ENCODE measurements at places on chromosomes 12 and 14. TPM values are rescaled to one million over a fixed set of nuclear protein-coding genes. Genes with fewer than 3 reads are reported as not detected.

IAPP gene
- total RNA-seq: not detected

KRT74 gene
- not detected for total RNA-seq

CBLN3 gene
- 1.4 TPM for total RNA-seq

GZMB gene
- not detected for total RNA-seq

PTPRR gene
- total RNA-seq: 0.19 TPM

PCED1B gene
- 46.9 TPM for total RNA-seq

CCDC175 gene
- not detected for total RNA-seq
